Esophagus squamous epithelium (tissue), 5 donors: ENCODE measurements at places on chromosomes 11 and 22.
A peak's percentile ranks its signal among the peaks of the same experiment; 100 is the strongest.

DNA sequence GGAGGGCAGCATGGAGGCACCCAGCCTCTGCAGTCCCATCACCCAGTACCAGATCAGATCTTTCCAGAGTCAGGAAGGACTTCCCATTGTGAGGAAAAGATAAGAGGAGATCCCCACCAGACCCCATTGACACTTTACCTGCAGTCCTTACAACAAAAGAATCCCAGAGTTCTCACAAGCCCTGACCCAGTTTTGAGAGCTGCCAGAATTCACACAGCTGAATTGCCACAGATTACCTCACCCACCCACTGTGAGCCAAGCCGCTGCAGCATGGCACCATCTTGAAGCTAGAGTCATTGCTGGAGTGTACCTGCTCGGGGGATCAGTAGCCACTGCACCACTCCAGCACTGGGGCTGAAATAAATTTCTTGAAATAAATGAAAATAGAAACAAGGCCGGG lies 91.8 kb upstream of the UBASH3B start:
- DNase-seq: no peak

DNA sequence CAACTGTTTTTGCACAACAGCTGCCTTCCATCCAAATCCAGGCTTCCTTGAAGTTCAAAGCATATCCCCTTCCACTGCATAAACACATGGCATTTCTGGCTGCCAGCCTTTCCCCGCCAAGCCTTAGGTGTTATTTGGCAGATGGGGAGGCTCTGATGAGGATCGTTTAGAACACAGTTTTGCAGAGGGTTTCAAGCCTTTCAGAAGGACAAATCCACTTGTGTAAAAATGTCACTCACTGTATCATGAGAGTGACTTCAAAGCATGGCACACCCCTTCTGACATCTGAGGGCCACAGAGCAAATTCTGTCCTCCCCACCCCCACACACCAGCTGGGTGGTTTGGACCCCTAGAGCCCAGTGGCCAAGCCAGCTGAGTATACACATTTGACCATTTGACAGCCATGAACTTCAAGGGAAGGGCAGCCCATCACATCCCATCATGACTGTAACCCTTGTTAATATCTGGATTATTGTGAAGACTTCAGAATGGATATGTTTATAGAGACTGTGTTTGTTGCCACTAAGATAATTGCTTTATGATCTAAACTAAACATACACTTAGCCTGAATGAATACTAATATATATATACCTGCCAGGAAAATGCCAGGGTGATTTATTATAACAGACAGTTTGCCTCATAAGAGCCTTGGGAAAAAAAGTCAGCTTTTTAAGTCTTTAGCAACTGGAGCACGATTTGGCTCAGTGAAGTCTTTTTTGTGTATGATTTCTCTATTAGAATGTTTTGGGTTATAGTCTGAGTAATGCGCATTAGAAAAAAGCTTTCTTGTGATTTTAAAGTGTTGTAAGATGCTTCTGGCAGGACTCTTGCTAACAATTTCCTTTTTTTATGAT lies 31.9 kb downstream of the FBLN1 start:
- DNase-seq: no peak

GRCh38 chr11:134532921-134533421 lies 120.9 kb upstream of the B3GAT1 start:
- no peak for DNase-seq

GRCh38 chr11:9714272-9714940 lies 50.5 kb downstream of the SWAP70 start:
- no peak for DNase-seq

DNA sequence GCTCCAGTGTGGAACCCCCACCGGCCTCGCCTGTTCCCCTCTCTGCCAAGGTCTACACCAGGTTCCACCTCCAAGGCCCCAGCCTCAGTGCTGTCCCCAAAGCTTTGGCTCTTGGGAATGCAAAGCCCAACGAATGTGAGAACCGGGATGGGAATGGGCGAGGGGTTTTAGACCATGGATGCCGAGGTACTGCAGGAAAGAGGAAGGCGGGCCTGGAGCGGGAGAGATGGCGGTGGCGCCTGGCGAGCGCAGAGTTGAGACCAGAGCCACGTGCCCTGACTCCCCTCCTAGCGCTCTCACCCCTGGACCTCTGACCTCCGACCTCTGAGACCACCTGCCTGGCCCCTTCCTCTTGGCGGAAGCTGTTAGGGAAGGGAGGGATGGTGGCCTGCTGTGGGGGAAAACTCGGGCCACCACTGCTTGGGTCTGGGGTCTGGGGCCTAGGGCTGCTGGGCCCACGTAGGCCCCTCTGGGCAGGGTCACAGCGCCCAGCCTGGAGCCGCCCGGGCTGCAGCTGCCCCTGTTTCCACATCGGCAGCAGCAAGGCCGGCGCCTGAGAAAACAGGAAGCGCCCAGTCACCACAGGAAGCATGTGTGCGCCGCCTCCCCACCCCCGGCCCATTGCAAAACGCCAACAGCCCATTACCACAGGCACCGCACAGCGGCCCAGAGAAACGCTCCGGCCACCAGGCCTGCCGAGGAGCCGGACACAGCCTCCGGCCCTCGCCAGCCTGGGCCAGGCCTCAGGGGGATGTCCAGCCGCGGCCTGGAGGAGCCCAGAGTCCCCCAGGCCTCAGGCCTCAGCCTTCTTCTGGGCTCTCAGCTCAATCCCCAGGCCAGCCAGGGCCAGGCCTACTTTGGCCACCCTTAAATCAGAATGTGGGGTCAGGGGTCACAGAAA lies 13.8 kb upstream of the SLC39A13 start:
- peak; percentile 45 for DNase-seq

GRCh38 chr22:41687901-41688364 lies 734 bp downstream of the SNU13 start:
- no peak for DNase-seq

GRCh38 chr11:125952559-125952958 lies 6.7 kb downstream of the VSIG10L2 start:
- DNase-seq: no peak

- DNase-seq: no peak
Observed at GRCh38 chr22:35631597-35631996, 14.5 kb upstream of the MB start.

DNA sequence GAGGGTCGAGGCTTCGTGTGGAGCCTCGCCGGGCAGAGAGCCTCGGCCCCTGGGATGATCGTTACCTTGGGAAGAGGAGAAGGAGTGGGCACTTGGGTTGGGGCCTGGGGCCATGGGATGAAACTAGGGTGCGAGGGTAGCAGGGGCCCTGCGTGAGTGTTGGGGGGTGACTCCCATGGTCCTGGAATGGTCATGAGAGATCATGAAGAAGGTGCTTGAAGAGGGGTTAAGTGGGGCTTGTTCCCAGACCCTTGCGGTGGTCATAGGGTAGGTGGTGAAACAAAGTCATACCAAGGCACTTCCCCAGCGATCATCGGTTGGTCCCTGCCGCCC lies 284 bp downstream of the CCS start:
- no peak for DNase-seq

DNA sequence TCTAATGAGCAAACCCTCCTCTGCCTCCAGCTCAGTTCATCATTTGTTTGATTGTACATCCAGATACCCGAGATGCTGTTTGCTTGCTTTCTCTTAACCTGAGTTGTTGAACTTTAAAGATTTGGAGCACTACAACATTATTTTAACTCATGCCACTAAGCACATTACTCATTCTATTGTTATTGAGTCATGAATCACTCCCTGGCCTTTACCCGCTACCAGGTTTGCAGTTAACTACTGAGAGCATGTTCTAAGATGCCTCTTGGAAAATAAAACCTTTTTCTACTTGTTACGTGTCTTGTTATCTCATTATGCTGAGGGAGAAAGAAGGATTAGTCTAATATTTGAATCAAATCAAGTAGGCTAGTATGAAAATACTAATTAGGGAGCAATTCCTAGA lies 720.6 kb upstream of the ANO5 start:
- DNase-seq: no peak

DNA sequence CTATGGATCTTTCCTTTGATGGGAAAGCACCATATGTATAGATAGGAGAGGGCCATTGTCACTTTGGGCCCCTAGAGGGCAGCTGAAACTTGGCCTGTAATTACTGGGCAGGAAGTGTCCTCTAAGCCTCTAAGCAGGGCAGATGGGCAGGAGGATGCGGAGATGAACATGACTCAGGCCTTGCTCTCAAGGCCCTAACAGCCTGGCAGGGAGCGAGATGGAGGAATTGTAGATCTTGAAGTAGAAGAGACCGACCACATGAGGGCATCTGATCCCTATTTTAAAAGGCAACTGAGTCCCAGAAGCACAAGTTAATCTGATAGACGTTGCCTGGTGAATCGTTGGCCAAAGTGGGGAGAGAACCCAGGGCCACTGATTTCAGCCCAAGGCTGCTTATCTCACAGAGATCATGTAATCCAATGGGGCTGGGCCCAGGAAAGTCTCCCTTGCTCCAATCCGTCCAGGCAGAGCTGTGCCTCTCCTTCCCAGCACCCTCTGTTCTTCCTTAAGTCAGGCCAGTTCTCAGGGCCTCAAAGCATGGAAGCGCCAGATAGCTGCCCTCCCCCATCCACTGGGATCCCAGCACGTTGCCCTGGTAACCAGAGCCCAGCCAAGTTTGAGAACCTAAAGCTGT lies 2.5 kb upstream of the SEPTIN3 start:
- DNase-seq: no peak

- no peak for DNase-seq
Observed at GRCh38 chr11:111450480-111451320, 61.5 kb downstream of the BTG4 start.

GRCh38 chr11:11788063-11788710 lies 53.6 kb upstream of the USP47 start:
- no peak for DNase-seq

DNA sequence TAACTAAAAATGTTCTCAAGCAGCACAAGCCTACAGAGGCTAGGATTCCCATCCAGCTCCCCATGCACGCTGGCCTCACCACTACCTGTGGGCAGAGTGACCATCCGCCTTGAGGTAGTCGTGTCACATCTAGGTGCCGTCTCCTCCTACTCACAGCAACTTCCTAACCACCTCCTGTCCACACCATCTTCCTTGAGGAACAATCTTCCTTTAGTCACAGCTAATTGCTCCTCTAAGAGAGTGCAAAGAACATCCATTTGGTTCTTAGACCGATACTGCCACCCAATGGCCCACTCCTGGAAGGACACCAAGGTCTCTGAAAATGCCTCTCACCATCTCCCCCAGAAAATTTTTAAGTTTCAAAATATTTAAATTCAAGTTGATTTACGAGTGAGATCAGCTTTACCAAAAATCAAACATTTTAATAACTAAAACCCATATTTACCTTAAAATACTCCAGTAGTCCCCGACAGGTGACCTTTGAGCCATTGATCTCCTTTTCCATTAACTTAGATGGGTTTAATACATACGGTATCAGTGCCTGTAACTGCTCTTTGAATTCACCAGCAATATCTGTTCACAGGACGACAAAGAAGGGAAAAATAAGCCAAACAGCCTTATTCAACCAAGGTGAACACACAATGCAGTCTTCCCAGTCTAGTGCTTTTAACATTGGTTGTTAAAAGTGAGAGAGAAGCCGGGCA lies 21.7 kb upstream of the PLAAT3 start:
- no peak for DNase-seq

- no peak for DNase-seq
Observed at GRCh38 chr11:93278976-93279375, 51.6 kb upstream of the DEUP1 start.

GRCh38 chr11:96102664-96103078 lies 178.8 kb upstream of the MTMR2 start:
- DNase-seq: no peak

GRCh38 chr22:32617271-32617670 lies 142.7 kb downstream of the FBXO7 start:
- no peak for DNase-seq

- DNase-seq: no peak
Observed at GRCh38 chr22:50257451-50258360, 3.8 kb downstream of the MAPK12 start.

GRCh38 chr22:46352691-46353386 lies 17.3 kb downstream of the TRMU start:
- DNase-seq: no peak

DNA sequence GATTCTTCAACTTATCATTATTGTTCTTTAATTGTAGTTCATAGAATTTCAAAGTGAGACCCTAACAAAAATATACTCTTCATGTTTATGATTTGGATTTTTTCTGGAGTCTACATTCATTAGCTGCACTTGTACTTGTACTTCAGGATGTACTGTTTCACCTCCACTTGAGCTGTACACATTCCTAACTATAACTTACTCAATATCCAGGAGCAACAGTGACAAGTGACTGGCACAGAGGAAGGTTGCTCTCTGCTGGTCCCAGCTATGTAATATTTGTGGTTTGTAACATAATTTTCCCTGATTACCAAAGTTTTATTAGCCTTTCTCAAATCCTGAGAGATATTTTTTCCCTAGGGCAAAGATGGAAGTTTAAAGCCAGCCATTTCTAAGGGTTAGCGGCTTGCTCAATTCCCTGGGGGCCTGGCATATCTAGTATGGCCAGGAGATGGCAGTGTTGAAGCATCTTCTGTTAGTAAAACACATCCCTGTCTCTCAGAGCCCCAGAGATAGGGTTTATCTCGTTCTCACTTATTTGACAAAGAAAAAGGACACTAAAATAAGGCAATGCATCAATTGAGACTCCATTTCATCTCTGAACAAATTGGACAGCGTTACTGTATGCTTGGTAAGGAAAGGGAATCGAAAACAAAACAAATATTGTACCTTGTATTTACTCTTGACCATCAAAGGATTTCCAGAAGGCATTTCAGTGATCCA lies 14.2 kb downstream of the OR52A5 start:
- DNase-seq: no peak

DNA sequence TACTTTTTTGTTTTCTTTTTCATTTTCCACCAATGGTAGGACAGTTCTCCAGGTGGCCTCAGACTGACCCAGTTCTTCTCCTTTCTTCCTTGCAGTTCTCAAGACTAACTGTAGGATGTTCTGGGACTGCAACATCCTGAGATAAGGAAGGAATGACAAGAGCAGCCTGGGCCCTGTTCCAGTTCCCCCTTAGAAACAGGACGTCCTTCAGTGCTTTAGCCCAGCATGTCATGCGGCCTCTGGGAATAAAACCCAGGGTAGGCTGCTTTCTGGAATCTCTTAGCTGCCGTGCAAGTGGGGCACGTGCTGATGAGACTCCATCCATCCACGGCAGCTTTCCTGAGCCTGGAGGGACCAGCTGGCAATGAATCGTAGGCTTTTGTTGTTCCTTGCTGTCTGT lies 24.0 kb upstream of the CADM1 start:
- DNase-seq: no peak

GRCh38 chr11:19232910-19233503 lies 7.7 kb downstream of the E2F8 start:
- DNase-seq: no peak
